ENCODE measurements at places on chromosomes 3 and 15.

GRCh38 chr3:156356537-156357363 is 198.2 kb downstream of the SSR3 start:
- no peak for DNase-seq

DNA sequence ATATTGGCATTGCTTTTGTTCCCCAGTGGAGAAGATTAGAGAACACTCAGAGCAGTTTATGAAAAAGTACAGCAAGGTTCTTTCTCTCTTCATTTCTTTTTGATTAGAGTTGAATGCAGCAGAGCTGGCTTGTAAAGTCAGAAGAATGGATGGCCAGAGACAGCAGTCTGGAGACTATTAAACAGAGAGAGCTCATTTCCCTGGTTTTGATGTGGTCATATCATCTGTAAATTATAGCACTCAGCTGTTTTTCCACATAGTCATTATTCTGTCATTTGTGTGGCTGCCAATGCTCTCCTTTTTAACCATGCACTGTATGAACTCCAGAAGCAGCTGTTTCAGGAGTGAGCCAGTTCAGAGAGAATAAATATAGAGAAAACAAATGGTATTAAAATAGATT is 177.4 kb upstream of the CRBN start:
- no peak for DNase-seq

GRCh38 chr15:68909601-68910100 is 20.7 kb upstream of the SPESP1 start:
- no peak for DNase-seq

DNA sequence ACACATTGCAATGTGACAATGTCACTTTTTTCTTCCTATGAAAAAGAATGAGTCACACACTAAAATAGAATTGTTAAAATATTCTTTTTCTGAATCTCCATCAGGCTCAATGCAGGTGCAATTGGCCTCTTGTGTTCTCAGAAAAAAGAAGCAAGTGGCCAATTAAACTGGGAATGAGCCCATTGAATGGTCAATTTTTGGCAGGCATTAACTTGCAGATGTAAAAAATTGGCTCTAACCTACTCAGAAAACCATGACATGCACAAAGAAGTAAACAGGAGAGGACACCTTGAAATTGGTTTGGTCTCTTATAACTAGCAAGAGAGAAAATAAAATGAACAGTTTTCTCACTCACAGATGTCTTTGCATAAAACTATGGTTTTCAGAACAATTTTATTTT is 820.8 kb downstream of the TBL1XR1 start:
- no peak for DNase-seq

All from naive thymus-derived CD4-positive, alpha-beta T cell (primary cell).